ENCODE measurements at places on chromosomes 13 and 19.

- DNase-seq, result no peak
These were observed 3.1 kb downstream of the SMG9 start for GRCh38 chr19:43751466-43752220.

- no peak for DNase-seq
These were observed 32.2 kb upstream of the ARGLU1 start for GRCh38 chr13:106599875-106600797.

DNA sequence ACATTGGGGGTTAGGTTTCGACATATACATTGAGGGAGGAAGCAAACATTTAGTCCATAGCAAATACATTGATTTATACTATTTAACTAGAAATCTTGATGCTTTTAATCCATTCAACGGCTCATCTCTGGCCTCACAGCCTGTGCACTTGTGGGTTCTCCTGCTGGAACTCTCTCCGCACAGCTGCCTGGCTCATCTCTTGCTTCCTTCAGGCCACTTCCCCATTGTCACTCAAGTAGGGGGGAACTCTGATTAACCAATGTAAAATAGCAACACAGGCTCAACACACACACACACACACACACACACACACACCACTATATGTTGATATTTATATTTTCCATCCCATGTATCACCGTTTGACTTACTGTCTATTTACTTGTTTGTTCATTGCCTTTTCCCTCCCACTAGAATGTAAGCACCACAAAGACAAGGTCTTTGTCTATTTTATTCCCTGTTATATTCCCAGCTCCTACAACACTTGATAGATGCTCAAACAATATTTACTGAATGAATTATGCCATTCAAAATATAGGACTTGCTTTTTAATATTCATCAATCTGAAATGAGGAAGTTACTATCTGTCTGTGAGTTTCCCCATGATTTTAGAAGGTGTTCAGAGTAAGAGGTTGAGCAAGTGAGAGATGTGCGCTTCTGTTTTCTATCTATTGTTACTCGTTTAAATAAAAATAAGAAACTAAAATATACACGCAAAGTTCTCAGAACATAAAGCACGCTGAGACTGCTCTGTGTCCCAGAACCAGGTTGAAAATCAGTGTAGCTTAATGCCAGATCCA is 29.8 kb upstream of the PABPC3 start:
- DNase-seq, result no peak

DNA sequence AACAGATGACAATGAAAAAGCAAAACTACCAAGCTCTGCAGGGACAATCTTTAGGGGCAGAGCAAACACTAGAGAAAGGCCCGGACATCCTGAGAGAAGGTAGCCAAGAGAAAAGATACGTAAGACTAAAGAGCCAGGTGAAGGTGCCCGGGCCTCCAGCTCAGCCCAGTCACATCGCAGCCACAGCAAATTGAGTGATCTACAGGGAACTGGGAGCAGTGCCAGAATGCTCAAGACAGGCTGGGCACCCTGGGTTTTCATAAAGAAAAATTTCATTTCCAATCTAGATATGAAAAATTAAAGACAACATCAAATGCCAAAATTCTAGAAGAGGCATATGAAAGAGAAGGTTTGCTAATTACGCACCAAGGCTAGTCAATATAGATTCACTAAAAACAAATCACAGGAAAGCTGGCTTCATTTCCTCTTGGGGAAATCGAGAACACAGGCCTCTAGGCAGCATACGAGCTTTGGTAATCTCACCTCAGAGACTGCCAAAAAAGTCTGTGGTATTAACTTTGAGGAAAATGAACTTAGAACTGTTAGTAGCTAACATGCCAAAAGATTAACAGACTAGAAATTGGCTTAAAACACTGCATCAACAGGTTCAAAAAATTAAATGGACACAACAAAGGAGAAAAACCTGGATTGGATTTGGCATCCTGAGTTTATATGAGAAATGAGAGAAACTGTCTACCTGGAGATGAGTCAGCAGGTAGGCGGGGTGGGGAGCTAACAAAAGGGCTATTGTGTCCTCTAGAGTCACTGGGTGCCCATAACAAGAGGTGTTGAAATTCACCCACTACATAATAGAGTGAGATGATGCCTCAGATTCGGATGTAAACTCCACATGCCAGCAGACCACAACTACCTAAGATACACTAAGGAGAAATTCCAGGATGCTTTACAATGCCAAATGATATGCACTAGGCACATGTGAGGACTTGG is 6.6 kb downstream of the ANKRD10 start:
- DNase-seq, result no peak

GRCh38 chr13:25181597-25181996 is 9.5 kb upstream of the AMER2 start:
- DNase-seq, result no peak

DNA sequence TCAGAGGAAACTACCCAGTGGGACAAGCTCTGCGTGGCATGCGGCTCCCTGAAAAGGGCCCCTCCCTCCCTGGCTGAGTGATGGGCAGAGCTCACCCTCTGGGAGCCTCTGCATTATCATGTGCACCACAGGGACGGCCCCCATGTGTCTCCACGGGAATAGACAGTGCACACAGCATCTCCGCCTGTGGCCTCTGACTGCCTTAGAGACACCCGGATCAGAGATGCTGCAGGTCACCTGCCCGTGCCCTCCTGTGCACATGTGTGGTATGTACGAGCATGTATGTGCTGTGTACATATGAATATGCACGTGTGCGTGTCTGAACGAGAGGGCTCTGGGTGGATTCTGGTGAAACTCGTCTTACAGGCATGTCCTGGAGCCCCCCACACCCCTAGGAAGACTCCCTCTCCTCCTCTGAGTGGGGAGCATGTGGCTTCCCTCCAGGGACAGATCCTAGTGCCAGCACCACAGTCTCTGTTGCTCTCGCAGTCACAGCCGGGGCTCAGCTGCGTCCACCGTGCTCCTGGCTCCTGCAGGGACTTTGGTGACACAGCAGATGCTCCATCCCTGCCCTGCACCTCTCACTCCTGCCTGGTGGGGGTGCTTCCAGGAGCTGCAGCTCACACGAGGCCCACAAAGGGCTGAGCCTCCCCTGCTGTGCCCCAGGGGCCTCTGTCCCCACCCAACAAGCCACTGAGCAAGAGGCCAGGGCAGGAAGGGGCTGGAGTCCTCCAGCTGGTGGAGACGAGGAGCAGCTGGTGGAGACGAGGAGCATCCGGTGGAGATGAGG is 19.6 kb downstream of the C13orf46 start:
- DNase-seq, result no peak

DNA sequence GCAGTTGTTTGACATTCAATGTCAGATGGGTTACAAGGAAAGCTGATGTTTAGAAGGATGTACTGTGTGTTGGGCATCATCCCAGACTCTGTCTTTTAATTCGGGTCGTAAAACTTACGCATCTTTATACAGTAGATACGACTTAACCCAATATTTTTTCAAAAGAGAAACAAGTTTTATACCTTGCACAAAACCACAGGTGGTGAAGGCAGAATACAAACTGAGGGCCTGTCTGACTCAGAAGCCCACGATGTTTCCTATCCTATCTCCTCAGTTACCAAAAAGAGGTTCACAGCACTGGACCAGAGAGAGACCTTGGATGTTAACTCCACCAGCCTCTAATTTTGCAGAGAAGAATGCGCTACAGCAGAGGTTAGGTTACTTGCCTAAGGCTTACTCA is 477.0 kb downstream of the FOXO1 start:
- no peak for DNase-seq
